DMS153 (cell line): ENCODE measurements at places on chromosomes 16 and 17.

DNA sequence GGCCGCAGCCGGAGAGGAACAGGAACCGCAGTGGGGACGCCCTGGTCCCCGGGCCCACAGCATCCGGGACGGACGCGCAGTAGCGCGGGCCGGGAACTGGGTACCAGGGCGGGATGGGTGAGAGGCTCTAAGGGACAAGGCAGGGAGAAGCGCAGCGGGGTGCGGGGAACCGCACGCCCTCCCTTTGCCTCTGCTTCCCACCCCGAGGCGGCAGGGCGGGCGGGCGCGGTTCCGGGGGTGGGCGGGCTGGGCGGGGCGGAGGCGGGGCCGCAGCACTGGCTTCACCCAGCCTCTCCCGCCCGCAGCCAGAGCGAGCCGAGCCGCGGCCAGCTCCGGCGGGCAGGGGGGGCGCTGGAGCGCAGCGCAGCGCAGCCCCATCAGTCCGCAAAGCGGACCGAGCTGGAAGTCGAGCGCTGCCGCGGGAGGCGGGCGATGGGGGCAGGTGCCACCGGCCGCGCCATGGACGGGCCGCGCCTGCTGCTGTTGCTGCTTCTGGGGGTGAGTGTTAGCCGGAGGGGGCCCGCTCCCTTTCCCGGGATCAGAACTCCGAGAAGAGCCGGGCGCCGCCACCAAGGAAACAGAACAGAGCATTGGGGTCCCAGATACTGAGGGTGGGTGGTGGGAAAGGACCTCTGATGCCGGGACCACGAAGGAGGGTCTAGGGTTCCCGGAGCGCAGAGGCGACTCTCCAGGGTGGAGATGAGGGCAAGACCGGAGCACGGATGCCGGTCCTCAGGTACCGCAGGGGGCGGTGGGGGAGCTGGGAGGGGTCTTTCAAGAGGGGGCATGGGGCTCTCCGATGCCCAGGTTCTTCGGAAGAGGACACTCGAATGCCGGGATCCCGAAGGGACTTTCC lies at the start of gene NGFR:
TSS of gene NGFR (plus strand) at position 308 of the 856 bp plus-strand sequence. CDS start at position 433, 125 bp downstream.
- no peak for DNase-seq

DNA sequence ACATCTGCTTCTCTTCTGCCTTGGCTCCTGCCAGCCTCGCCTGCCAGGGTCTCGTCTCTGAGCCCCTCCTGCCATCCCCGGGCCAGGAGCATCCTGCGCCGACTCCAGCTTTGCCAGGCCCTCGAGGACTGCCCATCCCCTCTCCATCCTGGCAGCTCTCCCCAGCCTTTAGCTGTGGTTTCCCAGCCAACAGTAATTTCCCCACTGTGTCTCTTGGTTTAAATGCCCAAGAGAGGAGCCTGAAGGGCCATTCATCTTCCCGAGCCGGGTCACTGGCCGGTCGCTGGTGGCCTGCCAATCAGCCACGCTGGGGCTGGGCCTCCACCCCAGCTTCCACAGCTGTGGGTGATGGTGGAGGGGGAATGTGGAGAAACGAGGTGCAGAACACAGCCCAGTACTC lies 47.8 kb downstream of the MRC2 start:
- DNase-seq = no peak

- DNase-seq = no peak
Measured at GRCh38 chr16:58815181-58815888, 81.2 kb upstream of the GOT2 start.

DNA sequence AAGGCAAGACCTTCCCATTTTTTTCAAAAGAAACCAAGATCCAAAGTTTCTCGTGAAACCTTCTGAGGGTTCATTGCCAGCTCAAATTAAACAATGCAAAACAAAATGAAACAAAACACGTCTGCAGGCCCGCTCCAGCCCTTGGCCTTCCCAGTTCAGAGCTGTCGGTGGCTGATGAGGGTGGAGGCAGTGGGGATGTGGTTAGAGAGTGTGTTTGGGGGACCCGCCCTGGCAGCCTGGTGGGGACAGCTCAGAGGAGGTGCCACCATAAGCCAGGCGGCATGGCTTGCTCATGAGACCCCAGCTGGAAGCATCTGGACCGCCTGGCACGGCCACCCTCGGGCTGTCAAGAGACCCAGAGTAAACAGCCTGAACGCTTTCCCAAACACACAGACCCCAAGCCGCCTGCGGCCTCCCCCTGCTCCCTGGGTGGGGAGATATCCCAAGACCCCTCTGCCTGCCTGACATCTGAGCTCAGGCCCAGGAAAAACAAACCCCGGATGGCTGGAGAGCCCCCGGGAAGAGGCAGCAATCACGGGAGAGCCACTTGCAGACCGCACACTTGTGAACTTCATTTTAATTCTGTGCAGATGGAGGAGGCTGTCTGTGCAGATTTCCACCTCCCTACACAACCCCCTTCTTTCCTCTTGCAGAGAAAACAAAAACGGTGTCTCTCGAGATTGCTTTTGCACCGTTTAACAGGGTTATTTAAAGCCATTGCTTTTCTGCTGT lies 35.4 kb upstream of the LITAF start:
- DNase-seq = no peak

GRCh38 chr17:33234930-33235685 lies 58.0 kb downstream of the ASIC2 start:
- peak; percentile 30 for DNase-seq

GRCh38 chr16:83271970-83272575 lies 535.7 kb upstream of the HSBP1 start:
- no peak for DNase-seq

DNA sequence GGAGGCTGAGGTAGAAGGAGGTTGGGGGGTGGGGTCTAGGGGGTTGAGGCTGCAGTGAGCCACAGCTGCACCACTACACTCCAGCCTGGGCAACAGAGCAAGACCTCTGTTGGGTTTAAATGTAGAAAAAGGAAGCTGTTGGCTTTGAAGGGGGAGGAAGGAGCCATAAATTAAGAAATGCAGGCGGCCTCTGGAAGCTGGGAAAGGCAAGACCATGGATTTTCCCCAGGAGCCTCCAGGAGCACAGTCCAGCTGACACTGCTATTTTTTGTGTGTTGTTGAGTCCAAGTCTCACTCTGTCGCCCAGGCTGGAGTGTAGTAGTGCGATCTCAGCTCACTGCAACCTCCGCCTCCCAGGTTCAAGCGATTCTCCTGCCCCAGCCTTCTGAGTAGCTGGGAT lies 15.9 kb downstream of the LITAF start:
- no peak for DNase-seq

GRCh38 chr17:69427486-69428197 lies 13.1 kb downstream of the MAP2K6 start:
- DNase-seq = no peak

GRCh38 chr17:34771891-34772290 lies 189.4 kb downstream of the CCT6B start:
- DNase-seq = no peak

DNA sequence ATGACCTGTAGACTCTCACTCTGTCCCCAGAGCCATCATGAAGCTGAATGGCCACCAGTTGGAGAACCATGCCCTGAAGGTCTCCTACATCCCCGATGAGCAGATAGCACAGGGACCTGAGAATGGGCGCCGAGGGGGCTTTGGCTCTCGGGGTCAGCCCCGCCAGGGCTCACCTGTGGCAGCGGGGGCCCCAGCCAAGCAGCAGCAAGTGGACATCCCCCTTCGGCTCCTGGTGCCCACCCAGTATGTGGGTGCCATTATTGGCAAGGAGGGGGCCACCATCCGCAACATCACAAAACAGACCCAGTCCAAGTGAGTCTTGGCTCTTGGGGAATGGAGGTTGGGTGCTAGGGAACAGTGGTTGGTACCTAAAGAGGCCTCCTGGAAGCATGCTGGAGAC lies 41.0 kb downstream of the IGF2BP1 start:
- no peak for DNase-seq

DNA sequence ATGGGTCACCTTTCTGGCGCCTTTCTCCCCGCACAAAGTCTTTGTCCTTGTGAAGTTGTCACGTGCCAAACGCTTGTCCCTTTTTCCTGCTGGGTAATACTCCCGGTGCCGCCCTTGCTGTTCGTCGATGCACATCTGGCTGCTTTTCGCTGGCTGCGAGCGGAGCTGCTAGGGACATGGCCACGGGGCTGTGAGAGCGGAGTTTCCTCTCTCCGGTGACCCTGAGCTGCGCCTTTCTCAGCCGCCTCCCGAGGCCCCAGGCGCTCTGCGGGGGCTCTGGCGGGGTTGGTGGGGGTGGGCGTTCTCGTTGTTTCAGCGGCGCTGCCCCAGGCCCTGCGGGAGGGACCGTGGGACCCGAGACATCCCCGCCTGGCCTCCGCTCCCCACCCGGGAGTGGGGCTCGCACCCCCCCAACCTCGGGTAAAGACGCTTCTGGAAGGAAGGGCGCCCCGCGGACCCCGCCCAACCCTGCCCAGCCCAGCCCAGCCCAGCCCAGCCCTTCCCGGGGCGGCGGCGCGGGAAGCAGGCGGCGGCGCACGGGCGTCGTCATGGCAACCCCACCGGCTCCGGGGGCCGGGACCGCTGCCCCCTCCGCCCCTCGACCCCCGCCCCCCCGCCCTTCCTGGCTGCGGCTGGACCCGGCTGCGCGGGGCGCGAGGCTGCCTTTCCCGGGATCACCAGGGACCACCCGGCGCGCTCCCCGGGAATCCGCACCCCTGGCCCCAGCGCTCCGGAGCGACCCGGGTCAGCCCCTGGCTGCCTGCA lies 12.3 kb downstream of the CHMP6 start:
- DNase-seq = no peak

- no peak for DNase-seq
Measured at GRCh38 chr17:49358641-49359247, 3.3 kb downstream of the ZNF652 start.

- DNase-seq = no peak
Measured at GRCh38 chr17:79034931-79035485, 11.0 kb downstream of the C1QTNF1 start.

DNA sequence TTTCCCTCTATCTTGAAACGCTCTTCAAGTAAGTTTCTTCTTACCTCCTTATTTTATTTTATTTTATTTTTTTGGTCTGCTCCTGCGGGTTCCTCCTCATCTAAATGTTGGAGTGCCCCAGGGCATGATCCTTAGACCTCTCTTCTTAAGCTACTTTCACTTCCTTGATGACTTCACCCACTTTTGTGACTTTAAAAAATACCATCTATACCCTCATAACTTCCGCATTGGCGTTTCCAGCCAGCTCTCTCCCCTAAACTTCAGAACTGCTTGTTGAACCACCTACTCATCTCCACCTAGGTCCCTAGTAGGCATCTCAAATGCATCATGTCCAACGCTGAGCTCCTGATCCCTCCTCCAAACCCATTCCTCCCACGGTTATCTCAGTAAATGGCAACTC lies 51.4 kb upstream of the NFAT5 start:
- DNase-seq = no peak

- DNase-seq = no peak
Measured at GRCh38 chr17:11241611-11242226, 706 bp downstream of the SHISA6 start.

DNA sequence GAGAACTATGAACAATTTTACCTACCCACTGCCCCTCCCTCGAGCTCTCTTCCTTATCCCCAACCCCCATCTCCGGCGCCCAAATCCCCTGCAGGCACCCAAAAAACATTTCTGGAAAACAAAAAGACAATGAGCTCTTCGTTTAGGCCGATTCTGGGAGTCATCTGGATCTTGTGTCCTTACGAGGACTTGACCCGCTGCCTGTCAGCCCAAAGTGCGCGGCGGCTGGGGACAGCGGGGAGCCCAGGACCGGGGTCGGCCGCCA lies 524 bp downstream of the STRADA start:
- DNase-seq = no peak

DNA sequence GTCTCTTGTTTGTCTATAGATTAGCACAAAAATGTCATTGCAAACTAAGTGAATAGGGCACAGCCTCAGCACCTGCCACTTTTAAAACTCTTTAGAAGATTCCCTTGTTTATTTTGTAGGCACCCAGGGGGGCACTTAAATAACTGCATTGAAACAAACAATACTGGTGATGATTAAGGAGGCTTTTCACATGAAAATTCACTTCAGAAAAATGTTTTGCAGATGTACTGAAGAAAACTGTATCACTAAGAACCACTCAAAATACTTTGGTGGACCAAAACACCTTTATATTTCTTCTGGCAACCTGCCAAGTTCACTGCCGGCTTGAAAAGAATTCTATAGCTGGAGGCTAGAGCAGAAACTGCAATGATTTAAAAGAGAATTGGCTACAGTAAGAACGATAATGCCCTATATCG lies 281.5 kb downstream of the TOX3 start:
- peak; percentile 75 for DNase-seq

GRCh38 chr16:83113317-83113716 lies 486.5 kb downstream of the CDH13 start:
- no peak for DNase-seq

DNA sequence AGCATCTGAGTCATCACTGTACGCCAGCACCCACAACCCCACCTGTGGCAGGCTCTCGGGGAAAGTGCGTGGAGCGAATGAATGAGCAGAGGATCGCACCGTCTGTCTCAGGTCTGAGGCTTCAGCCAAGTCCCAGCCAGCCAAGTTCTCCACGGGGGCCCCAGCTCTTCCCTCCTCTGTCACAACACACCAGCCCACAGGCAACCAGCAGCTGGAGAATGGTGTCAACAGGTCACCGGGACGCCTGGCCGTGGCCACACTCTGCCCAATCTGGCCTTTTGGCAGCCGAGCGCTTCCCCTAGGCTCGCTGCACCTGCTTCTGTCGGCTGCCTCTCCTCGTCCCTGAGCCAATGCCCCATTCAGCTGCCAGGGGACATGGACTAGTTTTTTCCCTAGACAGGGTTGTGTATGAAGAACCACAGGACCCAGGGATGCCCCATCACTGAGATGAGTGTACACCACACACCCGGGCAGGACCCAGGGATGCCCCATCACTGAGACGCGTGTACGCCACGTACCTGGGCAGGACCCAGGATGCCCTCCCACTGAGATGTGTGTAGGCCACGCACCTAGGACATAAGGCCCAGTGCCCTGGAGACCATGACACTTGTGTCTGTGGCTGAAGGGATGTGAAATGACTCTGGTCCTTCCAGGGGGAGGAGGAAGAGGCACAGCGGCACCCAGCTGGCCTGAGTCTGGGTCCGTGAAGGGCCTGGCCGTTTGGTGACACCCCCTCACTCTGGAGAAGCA lies 52.8 kb downstream of the ABR start:
- no peak for DNase-seq

GRCh38 chr17:74345433-74346241 lies 16.0 kb downstream of the BTBD17 start:
- DNase-seq = no peak

DNA sequence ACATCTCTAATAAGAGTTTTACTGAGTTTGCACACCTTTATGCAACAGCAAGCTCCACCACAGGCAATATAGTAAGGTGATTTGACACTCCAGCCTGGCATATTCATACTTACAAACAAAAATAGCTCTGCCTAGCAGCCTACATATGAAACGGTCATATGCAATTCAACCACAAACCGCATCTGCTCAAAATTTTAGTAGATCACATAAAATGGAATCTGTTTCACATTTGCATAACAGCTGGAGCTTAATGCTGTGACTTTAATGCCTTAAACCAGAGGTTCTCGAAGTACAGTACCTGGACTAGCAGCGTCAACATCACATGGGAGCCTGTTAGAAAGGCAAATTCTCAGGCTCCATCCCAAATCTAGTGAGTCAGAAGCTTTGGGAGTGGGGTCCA lies 578.4 kb downstream of the CDH11 start:
- DNase-seq = no peak

- DNase-seq = no peak
Measured at GRCh38 chr16:76800196-76800595, 390.8 kb upstream of the MON1B start.
